Fibroblast of skin of scalp (primary cell): ENCODE measurements at places on chromosomes 6 and 20.

- no peak for DNase-seq
Measured at GRCh38 chr6:69933239-69933638, 66.9 kb downstream of the COL19A1 start.

- no peak for DNase-seq
Measured at GRCh38 chr6:36908747-36909146, 23.0 kb downstream of the C6orf89 start.

DNA sequence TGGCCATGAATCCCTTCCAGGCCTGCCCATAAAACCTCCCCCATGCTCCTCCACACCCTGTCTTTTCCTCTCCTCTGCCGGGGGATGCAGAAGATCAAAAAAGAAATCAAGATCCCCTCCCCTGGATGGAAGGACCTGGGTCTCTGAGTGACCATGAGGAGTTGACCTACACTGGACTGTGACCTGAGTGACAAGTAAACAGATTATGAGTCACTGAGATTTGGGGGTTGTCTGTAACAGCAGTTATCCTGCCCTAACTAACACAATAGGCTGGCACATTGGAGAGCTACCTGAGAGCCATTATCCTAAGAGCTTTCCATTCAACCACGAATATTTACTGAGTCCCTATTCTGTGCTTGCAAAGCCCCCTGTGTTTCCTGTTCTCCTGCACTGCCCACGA lies 28.4 kb upstream of the SIRPA start:
- DNase-seq, result no peak

- peak; percentile 31 for DNase-seq
Measured at GRCh38 chr20:49112596-49113274, 66.6 kb downstream of the CSE1L start.

DNA sequence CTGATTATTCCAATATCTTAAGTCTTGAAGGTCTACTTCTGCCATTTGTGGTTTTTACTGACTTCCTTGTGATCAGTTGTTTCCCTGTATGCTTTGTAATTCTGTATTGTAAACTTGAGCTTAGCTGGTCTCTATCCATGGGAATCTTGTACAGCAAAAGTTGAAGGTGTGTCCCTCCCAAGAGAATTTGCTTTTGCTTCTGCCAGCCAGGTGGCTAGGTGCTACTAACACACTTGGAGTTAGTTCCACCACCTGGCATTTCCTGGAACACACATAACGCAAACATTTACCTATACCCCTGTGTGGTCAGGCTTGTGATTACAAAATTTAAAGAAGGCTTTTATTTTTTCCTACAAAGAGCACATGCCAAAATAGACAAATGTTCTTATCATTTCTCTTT lies 141.2 kb downstream of the GRM4 start:
- no peak for DNase-seq

DNA sequence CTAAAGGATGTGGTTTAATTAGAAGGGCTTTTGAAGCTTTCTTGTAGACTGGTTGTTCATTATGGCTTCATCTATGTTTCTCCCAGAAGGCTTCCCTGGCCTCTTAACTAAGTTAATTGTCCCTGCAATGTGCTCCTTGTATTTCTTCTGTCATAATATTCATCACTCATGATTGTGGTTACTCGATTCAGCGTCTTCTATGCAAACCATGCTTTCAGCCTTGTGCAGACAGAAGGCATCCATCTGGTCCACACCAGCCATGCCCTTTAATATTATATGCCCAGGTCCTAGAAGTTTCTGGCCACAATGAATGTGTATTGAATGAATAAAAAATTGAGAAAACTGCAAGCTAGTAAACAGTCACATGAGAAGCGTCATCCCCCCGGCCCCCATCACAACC lies 163.2 kb downstream of the KHDC1L start:
- no peak for DNase-seq
